ENCODE measurements at places on chromosomes 5 and 9.

- DNase-seq, result no peak
These were observed 179.2 kb downstream of the FBN2 start for GRCh38 chr5:128358826-128359225.

GRCh38 chr5:60185231-60186099, 291.9 kb upstream of the PDE4D start:
- DNase-seq, result no peak

DNA sequence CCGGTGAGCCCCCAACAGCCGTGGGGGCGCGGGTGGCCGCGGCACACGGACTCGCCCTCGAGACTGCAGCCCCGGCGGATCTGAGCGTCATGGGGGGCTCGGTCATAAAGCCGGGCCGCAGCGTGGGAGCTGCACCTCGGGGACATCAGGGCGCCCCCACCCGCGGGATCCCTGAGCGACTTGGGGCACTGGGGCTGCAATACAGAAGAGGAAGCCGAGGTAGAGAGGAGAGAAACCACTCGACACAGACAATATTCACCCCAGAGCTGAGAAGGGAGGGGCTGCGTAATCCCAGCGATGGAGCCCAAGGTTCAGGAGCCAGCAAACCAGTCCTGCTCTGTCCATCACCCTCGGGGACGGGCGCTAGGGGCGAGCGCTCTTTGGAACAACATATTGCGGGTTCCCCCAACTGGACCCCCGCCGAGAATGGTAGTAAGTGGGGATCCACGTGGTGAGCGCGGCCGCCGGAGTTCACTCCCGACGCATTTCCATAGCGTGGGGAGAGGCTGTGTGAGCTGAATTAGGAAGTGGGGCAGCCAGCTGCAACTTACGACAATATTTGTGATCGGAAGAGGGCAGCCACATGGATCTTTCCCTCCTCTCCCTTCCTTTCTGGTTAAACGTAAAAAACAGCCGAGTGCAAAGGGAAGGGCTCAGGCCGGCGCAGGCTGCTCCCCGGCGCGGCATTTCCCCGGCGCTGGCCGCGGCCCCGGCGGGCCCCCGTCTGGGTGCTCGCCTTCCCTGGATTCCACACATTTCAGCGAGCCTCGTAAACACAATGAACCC, 9.9 kb downstream of the PTCH1 start:
- peak; percentile 83 for DNase-seq

DNA sequence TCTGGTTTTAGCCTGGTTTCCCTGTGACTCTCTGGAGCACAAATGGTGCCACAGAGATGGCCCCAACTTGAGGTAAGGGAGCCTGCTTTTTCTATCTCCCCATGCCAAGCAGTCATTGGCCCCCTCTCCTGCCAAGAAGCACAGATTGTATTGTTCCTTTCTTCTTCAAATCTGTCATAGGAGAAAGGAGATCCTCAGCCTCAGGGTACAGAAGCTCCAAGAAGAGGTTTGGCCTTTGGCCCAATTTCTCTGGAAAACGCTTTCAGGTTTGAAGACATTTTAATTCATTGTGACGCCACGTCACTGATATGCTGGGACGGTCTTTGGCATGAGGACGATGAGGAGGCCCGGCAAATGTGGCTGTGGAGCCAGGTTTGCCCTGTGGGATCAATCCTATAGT, 29.2 kb upstream of the PANK3 start:
- no peak for DNase-seq

DNA sequence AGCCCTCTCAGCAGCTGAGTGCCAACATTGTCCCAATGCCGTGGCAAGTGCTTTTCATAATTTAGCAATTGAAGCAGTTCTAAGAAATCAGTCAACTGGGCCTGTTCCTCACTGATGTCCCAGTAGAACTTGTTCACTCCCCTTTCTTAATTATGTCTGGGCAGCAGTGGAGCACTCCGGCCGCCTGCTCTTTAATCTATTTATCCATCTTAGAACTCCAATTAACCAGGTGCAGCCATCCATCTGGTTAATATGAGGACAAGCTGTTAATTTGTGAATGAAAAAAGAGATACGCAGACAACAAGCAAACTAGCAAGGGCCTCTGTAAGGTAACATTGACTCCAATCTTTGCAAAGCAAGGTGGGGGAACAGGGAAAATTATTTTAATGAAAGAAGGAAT, 39.4 kb downstream of the MAT2B start:
- no peak for DNase-seq
